Hematopoietic multipotent progenitor cell (in vitro differentiated cells): ENCODE measurements at places on chromosomes 2 and 18.

GRCh38 chr2:187686416-187687024, 132.3 kb upstream of the TFPI start:
- DNase-seq: no peak

DNA sequence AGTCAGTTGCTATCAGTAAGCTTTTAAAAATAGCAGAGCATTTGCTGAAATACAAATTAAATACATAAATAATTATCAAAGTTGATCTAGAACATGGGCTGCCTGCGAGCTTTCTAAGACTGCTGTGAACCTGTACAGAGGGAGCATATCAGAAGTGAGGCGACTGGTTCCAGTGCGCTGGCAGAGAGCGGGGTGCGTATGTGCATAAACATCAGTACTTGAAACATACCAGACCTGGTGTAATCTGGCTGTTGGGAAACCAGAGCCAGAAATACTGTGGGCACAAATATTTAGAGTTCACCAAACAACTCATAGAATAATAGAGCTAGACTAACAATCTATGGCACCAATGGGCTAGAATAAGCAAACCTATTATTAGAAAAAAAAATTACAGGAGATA, 27.3 kb downstream of the PDIA6 start:
- DNase-seq: no peak

GRCh38 chr2:98948956-98949739, 13.1 kb upstream of the CRACDL start:
- DNase-seq: no peak

DNA sequence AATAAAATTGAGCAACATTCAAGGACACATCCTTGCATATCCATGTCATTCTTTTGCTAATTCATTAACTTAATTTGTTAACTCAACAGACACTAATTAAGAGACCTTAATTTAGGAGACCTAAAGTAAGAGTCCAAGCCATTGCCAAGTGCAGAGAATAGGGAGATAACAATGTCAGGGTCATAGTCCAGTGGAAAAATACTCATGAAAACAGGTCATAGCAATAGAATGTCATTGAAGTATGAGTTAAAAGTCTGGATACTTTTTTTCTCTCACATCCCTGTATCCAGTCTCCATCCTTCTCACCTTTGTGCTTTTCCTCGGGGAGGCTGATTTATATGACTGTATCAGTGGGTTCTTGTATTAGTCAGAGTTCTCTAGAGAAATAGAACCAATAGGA, 26.6 kb upstream of the DPP4 start:
- DNase-seq: no peak

GRCh38 chr2:100359576-100359975, 37.3 kb upstream of the LONRF2 start:
- no peak for DNase-seq

DNA sequence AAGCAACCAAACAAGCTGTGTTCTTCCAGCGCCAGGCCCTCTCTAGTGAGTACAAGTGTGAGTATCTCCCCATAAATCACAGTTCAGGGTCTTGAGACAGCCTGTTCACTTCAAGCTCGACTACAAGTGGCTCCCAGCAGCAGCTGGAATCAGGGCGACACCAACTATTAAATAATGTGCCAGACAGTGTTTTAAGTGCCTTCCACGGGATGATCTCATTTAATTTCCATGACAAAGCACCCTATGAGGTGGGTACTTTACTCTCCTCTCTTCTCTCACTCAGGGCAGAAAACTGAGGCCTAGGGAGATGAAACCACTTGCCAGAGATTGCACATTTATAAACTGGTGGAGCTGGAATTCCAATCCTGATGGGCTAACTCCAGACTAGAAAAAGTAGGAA, 2.6 kb upstream of the FAM136A start:
- DNase-seq: no peak

DNA sequence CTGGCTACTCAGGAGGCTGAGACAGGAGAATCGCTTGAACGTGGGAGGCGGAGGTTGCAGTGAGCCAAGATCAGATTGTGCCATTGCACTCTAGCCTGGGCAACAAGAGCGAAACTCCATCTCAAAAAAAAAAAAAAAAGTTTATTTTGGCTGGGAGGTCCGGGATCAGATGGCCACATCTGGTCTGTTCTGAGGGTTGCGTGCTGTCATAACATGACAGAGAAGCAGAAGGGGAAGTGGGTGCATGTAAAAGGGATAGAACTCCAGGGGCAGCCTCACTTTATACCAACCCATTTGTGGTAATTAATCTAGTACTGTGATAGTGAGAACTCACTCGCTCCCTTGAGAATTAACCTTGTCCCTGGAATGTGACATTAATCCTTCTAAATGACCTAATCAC, 101.2 kb downstream of the PTPN4 start:
- no peak for DNase-seq

GRCh38 chr18:23196119-23197007, 61.1 kb downstream of the CABLES1 start:
- no peak for DNase-seq

- DNase-seq: no peak
These were observed 187.5 kb upstream of the ACVR2A start for GRCh38 chr2:147657086-147658000.

GRCh38 chr2:120320318-120320851, 25.6 kb upstream of the INHBB start:
- no peak for DNase-seq

DNA sequence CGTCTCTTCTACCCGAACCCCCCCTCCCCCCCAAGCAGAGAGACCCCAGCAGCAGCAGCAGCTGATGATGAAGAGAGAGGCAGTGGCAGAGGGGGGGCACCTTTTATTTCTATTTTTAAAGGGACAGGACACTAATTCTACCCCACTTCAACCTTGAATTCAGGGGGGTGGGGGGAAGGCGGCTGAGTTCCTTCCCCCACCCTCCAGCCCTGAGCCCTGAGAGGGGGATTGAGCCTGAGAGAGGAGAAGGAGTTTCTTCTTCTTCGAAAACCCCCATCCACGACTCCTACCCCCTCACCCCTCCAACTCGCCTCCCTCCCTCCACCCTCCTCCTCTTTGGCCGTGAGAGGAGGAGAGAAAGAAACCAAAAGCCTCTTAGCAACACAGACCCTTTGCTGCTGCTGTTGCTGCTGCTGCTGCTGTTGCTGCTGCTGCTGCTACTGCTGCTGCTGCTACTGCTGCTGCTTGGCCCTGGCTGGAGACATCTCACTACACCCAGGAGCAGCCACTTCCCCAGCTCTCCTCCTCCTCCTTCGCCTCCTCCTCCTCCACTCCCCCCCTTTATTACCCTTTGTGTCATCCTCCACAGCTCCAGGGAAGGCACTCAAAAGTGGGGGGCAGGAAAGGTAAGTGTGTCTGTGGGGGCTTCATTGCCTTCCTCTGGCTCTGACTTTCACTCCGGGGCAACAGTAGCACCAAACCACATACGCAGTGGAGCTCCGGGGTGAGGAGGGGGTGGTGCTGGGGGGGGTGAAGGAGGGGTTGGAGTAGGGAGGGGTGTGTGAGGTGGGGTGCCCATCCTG, at the start of gene MBD5:
Gene MBD5, plus strand, starts transcription at position 33 of the 803 bp plus-strand sequence.
- DNase-seq: peak; percentile 76

DNA sequence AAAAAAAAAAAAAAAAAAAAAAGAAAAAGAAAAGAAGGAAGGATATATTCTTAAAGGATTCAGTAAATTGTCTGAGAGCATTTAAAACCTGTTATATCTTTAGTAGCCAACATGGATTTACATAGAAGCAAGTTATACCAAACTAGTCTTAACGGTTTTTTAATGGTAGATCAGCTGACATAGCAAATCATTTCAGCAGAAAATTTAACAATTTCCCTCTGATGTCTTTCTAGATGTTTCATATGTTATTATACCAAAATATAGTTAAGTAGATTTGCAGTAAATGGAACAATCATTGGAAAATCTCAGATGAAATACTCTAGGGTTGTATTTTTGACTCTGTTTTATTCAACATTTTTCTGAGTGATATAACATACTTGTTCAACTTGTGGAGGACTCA, 72.9 kb downstream of the BABAM2 start:
- no peak for DNase-seq

DNA sequence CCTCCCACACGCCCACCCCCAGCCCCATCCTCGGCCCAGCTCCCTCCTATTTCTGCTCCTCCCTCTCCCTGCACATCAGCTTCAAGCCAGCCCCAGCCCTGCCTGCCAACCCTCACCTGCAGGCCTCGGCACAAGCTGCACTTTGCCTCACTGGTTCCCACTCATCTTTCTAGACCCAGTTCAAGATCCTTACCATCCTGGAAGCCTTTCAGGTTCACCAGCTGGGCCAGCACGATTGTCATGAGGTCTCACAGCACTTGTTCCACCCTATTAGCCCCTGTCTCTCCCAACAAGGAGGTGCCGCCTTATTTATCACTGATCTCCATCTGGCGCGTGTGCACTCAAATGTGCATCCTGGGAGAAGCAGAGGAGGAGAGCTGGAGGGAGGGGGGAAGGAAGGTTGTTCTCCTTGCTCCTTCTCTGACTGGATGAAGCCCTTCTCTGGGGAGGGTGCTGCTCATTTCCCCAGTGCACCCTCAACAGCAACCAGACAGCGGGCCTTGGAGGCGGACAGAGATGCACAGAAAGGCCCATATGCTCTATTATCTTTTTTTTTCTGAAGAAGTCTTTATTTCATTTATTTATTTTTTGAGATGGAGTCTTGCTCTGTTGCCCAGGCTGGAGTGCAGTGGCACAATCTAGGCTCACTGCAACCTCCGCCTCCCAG, 15.5 kb upstream of the BIN1 start:
- no peak for DNase-seq

DNA sequence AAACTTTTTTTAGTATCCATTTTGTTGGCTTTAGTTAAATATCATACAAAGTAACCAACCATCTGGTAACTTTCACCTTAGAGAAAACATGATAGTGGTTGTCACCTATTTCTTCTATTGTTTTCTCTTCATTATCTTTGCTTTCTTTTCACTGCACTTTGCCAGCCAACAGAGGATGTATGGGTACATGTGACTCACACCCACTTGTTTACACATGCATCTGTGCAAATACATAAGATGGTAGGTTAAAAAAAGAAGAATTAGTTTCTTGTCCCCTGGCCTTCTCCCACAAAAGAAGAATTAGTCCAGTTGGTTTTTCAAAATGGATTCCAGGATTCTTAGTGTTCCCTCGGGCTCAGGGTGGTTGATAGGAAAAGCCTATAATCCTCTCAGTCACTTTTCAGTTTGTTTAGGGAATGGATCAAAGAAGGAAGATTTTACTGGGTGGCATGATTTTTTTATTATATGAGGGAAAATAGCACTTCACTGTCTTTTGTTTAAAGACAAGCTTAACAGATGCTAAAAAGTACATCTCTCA, 46.6 kb downstream of the CDK15 start:
- DNase-seq: no peak

- DNase-seq: no peak
These were observed 42.5 kb downstream of the MYO7B start for GRCh38 chr2:127577973-127578372.

DNA sequence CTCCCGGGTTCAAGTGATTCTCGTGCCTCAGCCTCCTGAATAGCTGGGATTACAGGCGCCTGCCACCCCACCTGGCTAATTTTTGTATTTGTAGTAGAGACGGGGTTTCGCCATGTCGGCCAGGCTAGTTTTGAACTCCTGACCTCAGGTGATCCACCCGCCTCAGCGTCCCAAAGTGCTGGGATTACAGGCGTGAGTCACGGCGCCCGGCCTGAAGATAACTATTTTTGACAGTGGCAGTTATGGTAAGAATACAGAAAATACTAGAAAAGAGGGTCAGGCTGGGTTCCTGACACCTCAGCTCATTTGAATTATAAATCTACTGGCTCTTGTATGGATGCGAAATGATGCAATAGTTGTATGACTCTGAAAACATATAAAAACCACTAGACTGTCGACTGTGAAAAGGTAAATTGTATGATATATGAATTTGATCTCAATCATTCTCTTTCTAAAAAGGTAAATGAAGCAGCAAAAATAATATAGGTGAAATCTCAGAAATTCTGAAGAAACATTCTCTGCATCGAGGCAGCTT, 11.1 kb upstream of the DGKD start:
- no peak for DNase-seq

GRCh38 chr2:18910843-18911242, 321.5 kb upstream of the NT5C1B start:
- DNase-seq: no peak

GRCh38 chr18:75837316-75837715, 409.8 kb upstream of the SMIM21 start:
- DNase-seq: no peak

DNA sequence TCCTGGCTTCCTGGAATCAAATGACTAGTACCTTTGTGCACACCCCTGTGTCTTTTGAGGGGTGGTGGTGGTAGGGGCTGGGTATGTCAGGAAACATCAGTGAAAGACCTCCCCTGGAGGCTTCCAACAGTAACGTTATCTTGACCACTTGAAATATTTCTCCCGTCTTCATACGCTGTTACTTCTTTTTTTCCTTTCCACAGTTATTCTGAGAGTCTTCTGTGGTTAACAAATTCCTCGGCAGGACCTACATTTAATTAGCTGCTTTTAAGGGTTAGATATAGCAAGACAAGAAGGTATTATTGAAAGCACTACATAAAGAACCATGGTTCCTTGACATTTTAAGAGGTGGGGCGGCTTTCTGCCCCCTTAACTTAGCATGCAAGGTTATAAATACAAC, 34.6 kb downstream of the UGP2 start:
- DNase-seq: no peak

- no peak for DNase-seq
These were observed 45.6 kb downstream of the DIPK1C start for GRCh38 chr18:74411475-74411874.

DNA sequence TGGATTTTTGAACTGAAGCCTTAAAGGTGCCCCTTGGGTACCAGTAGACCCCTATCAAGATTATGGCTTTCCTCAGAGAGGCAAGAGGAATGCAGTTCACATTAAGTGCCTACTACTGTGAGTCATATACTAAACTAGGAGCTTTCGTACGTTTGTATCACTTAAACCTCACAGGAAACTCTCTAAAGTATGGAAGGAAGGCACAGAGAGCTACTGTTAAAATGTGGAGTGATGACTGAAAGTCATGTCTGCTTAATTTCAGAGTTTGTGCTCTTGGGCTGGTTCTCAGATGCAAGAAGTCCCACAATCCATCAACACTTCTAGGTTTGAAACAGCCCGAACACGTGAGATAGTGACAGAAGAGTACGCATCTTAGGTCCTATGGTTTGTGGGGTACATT, 4.7 kb downstream of the PLCL1 start:
- DNase-seq: no peak

- DNase-seq: no peak
These were observed 18.3 kb upstream of the ALLC start for GRCh38 chr2:3639653-3640052.
